AG10803 (cell line): ENCODE measurements at places on chromosomes 6 and 20.
A peak's percentile ranks its signal among the peaks of the same experiment; 100 is the strongest.

DNA sequence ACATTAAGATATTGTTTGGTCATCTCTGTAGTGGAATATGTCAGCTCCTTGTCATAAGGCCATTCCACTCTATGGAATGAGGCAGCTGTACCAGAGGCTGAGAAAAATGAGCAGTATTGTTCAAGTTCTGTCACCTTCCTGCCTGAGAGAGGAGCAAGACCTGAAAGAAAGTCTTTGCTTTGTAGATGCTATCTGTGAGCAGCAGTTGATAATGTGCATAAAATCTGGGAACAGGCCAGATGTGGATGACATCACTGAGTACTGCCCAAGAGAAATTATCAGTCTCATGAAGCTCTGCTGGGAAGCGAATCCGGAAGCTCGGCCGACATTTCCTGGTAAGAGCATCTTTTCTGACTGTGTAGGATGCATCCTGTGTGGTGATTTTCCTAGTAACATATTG, 16.8 kb downstream of the RIPK1 start:
- DNase-seq, result no peak

- no peak for DNase-seq
Measured at GRCh38 chr6:160174681-160175080, 53.1 kb downstream of the SLC22A1 start.

- DNase-seq, result no peak
Measured at GRCh38 chr6:143126574-143126941, 65.9 kb downstream of the AIG1 start.

DNA sequence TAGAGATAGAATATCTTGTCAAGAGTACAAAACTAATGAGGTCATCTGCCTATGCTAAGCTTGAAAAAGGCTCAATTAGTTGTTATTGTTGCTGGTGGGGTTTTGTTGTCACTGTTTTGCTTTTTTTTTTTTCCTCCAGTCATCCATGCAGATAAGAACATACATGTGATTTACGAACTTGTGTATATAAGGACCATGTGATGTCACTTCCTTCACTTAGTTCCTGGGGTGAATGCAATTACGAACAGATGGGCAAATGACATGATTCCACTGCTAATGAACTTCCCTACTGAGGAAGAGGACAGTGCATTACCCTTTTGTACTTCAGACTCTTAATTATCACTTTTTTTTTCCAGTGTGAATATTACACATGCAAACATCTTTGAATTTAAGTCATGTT, 1175.3 kb upstream of the GJE1 start:
- DNase-seq, result no peak

- DNase-seq, result no peak
Measured at GRCh38 chr20:46207793-46208192, 89.7 kb downstream of the CD40 start.

- DNase-seq, result no peak
Measured at GRCh38 chr20:19750907-19751636, 7.0 kb upstream of the RIN2 start.

- no peak for DNase-seq
Measured at GRCh38 chr6:88290411-88290810, 124.3 kb upstream of the CNR1 start.

DNA sequence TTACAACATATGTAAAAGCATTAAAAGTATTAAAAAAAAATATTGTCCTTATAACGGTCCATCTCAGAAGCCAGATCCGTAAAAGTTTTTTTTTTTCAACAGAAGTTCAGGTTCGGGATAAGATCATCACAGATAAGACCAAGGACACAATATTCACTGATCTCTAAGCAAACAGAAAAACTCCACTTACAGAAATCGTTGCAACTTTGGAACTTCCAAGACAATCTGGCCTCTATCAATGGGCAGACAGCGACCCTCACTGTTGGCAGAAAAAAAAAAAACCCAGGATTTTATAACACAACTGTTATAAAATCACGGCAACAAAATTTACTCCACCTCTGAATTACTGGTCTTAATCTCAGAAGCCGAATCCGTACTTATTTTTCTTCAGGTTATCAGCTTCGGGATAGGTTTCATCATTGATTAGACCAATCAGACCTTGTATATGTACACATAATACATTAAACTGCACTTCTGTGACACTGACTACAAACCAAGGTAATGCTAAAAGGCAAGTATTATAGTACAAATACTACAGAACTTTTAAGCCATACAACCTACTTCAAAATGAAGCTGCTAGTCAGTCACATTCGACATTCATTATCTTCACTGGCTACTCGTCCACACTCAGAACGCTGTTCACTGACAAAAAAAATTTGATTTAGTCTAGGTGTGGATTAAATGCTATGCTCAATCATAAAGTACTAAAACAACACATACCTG, 34.7 kb upstream of the SYNCRIP start:
- DNase-seq, result peak; percentile 34

DNA sequence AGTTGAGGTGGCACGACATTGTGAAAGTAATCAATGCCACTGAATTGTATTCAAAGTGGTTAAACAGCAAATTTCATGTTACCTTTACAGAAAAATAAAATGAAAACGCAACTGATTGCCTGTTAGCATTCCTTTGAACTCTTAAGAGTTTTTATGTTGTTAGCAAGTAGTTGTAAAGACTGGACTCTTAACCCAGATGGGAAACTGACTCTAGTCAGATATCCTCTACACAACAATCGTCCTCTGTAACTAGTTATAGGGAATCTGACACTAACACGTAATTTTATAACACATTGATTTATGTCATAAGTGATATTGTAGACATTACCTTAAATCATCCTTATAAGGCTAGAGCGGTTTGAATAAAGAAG, 3.0 kb upstream of the FBXO9 start:
- no peak for DNase-seq

- no peak for DNase-seq
Measured at GRCh38 chr6:3484946-3485345, 28.1 kb upstream of the SLC22A23 start.

DNA sequence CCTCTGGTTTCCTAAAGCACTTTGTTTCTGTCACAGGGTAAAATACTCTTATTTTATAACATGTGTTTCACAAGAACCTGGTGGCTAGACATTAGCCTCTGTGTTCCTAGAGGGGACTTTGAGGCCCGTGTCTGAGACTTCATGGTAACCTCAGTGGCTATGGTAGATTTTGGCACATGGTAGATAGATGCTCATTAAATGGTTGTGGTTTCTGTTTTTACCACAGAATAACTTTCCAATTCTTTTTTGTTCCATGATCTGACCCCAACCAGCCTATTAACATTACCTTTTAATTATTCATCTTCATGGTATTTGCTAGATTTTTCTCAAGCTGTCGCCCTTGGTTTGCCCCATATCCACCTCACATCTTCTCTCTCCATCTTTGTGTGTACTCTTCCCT, 34.3 kb downstream of the CCN2 start:
- peak; percentile 31 for DNase-seq
